ENCODE measurements at places on chromosomes 16 and 17. TPM values are rescaled to one million over a fixed set of nuclear protein-coding genes. Genes with fewer than 3 reads are reported as not detected.

DNA sequence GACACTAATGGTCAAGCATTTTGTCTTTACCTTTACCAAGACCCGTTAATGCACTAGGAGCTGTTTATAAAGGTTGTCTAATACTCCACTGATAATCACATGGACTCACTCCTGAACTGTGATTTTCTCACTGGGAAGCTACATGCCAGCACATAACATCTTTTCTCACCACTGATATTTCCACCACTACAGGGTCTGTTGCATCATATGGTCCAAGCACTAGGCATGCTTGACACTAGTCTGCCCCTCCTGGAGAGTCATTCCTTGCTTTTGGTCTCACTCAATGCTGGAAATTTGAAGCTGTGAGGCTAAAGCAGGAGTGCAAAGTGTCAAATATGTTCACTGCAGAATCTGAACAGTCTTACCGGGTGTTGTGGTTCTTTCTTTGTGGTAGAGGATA, 1576.8 kb downstream of the CDH8 start:
- DNase-seq, result no peak

DNA sequence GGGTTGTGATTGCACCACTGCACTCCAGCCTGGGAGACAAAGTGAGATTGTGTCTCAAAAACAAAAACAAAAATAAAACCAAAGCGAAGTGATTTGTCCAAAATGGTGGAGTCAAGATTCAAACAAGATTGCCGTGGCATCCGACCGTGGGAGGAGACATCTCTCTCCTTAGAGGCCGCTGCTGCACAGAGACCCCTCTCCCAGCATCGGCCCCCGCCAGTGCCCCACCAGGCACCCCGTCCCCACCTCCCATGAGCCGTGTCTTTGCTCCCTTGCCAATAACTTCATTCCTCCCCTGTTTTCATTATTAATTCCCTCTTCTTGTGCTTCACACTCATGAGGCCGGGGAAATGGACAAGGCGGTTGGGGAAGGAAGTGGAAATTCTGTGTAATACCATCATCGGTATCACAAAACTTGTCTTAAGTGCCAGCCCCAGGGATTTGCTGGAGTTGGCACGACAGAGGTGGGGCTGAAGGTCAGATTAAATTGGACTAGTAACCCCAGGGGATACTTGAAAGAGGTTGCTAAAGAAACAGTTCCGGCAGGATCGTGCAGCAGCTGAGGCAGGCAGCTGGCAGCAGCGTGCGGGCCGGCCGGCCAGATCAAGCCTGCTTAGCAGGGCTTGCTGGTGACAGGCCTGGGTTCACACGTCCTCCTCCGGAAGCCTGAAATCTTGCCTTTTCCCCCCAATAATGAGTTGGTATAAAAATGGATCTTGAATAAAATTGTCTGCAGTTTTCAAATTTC, 66.8 kb downstream of the RTN4RL1 start:
- no peak for DNase-seq

DNA sequence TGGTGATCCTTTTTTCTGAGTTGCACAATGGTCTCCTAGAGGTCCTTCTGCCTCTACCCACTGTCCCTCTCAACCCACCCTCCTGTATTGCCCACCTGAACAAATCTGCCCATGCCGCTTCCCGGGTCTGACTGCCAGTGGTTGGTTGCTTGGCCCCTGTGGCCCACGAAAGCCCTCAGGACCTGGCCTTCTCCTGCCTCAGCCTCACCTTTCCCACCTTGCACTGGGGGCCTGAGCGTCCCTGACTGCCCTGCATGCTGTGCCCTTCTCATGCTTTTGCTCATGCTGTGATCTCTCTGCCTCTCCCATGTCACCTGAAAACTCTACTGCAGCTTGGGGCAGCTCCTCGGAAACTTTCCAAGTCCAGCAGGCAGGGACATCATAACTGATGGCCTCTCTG, 13.8 kb upstream of the KDM6B start:
- DNase-seq, result no peak

- DNase-seq, result no peak
Observed at GRCh38 chr17:7803981-7804380, 30.0 kb upstream of the KDM6B start.

GRCh38 chr16:69195369-69196029, 8.5 kb downstream of the SNTB2 start:
- DNase-seq, result no peak

DNA sequence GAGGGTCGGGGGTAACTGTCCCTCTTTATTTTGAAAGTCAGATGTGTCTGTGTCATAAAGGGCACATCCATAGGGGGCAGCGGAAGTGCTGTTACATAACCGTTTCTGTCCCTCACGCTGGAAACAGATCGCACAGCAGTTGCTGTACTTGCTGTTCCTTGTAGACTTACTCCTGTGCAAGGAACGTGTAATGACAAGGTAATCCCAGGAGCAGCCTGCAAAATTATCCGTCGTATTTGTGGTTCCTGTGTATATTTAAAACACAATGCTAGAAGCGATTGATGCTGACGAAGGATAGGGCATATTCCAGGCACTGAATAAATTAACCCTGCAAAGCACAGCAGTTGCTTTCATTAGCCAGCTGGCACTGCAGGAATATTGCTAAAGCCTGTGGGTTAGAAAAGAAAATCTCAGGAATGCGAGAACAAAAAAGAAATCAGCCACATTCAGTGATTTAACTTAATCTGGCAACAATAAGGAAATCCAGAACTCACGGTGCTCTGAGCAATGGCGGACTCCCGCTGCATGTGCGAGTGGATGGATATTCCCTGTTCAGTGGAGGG, 76.2 kb downstream of the SPECC1 start:
- no peak for DNase-seq

DNA sequence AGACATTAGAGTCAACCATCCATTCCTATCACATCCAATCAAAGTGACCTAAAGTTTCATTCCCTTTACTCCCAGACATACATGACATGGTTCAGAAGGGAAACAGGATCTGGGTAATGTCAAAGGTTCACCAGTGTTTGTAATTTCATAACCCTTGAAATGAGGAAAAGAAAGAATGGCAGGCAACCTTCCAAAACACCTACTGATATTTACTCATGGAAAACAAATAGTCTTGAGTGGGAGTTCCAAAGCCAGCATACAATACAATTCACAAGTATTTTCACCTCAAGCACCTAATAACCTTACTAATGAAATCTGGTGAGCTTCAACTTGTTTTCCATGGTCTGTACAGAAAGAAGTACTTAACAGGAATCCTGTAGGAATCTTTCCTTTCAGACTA, 72.5 kb upstream of the AXIN2 start:
- DNase-seq, result no peak

- no peak for DNase-seq
Observed at GRCh38 chr17:18160128-18160856, 23.3 kb upstream of the ALKBH5 start.

DNA sequence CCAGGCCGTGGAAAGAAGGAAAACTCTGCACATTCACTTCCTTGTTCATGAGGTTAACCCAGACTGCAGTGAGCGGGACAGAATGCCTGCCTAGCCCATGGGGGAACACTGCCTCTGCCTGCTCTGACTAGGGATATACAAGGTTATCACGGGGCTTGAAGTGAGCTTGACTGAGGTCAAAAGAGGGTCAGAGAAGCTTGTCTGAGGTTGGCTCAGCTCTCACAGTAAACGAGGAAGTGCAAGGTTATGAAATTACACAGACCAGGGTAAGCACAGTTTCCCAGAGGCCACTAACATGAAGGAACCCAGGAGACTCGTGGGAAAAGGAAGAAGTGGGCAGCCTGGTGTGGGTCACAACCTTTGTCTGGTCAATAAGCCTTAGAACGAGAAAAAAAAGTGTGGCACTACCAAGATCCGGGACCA, 28.7 kb downstream of the HIC1 start:
- DNase-seq, result peak; percentile 54

- no peak for DNase-seq
Observed at GRCh38 chr17:13993106-13993505, 76.2 kb upstream of the COX10 start.

GRCh38 chr16:89637379-89637778, 20.1 kb downstream of the CHMP1A start:
- DNase-seq, result no peak

- DNase-seq, result no peak
Observed at GRCh38 chr17:63571632-63572310, 21.5 kb downstream of the DCAF7 start.

DNA sequence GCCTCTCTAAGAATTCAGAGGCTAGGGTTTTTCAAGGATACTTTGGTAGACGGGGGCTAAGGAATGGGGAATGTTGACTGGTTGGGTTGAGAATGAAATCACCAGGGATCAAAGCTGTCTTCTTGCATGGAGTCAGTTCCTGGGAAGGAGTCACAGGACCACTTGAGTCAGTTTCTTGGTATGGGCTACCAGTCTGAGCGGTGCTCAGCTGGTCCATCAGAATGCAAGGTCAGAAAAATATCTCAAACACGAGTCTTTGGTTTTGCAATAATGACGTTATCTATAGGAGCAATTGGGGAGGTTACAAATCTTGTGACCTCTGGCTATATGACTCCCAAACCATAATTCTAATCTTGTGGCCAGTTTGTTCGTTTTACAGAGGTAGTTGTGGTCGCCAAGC, 18.4 kb downstream of the CHD9NB start:
- no peak for DNase-seq

- peak; percentile 63 for DNase-seq
Observed at GRCh38 chr17:73196500-73196899, 3.6 kb downstream of the COG1 start.

DNA sequence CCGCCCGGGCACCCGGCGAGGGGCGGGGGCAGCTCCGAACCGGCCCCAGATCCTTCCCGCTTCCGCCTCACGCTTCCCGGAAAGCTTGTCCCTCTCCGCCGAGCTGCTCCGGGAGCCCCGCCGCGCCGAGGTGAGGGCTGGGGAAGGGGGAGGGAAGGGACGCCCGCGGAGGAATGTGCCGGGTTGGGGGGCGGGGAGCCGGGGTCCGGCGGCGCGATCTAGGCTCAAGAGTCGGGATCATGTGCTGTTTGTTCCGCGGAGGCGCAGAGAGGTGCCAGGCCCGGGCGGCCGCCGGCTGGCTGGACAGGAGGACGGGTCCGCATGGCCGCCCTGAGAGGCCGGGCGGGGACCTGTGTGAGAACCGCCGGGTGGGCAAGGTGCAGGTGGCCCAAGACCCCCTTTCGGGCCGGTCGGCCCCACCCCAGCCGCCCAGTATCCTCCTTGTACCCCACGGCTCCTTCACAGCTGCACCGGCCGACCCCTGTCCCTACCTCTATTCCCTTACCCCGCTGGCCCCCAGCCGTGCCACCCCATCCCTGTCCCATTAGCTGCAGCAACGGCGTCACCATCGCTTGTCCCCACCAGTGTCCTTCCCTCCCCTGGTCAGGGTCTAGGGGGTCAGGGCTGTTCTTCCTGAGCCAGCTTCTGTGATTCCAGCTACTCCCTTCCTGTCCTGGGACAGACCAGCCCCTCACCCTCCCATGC, 429 bp downstream of the KIF1C start:
- DNase-seq, result peak; percentile 83

DNA sequence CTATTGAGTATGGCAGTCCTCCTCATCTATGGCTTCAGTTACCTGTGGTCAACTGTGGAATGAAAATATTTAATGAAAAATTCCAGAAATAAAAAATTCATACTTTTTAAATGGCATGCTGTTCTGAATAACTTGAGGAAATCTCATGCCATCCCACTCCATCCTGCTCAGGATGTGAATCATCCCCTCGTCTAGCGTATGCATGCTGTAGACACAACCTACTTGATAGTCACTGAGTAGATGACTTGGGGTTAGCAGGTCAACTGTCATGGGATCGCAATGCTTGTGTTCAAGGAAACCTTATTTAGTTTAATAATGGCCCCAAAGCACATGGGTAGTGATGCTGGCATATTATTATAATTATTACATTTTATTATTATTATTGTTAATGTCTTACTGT, 4.8 kb upstream of the VAC14 start:
- DNase-seq, result no peak

- DNase-seq, result no peak
Observed at GRCh38 chr16:50778284-50779163, 36.6 kb downstream of the CYLD start.

GRCh38 chr16:49537924-49538459, 164.4 kb downstream of the C16orf78 start:
- no peak for DNase-seq

DNA sequence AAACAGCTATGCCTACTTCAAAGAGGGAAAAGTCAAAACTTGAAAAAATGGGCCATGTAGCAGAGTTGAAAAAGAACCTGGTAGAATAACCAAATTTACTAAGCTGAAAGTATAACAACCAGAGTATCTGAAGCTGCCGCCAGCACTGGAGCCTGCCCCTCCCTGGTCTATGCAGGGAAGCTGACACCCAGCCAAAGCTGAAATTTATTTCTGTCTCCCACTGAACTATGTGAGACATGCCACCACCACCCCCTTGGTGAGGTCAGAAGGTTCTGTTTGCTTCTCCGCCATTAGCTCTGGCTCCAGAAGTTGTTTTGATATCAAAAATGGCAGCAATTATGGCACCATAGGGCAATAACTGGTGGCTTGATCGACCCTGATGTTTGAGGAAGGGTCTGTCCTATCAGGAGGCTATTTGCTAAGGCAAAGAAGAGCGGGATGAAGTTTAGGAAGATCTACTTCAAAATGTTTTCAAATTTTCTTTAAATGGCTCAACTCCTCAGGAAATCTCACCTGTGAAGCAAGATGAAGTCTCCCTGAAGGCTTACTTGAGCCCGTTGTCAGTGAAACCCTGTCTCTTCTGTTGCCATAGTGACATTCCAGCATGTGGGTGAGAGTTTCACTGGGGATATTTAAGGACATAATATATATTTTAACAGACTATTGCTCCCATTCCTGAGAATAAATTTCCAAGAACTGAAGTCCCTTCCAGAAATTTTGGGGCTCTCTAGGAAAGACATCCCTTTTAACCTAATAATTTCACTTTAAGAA, 122.0 kb downstream of the COPRS start:
- no peak for DNase-seq

GRCh38 chr17:61722398-61722797, 131.4 kb upstream of the NACA2 start:
- no peak for DNase-seq

DNA sequence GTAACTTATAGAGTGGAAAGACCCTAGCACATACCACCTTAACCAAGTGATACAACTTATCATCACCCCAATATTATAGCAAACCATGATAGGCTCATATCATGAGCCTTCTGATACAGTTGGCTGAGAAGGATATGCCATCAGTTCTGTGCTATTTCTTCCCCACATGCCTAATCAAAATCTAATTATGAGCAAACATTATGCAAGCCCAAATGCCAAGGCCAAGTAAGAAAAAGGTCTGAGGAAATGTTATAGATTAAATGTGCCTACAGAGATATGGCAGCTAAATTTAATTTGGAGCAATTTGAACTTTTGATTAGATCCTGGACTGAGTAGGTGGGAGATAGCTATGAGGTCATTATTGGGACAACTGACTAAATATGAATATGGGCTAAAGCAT, 225.9 kb upstream of the PMFBP1 start:
- DNase-seq, result no peak

RHOT1 gene
- 41.0 TPM for total RNA-seq

TNK1 gene
- 0.82 TPM for total RNA-seq

PRPSAP2 gene
- 8.7 TPM for total RNA-seq

ADAMTS18 gene
- total RNA-seq, result not detected

PLA2G10 gene
- not detected for total RNA-seq

GP1BA gene
- total RNA-seq, result 0.10 TPM

RPRML gene
- 0.32 TPM for total RNA-seq

All from psoas muscle (tissue), 8 donors.